ENCODE measurements at places on chromosomes 6 and 20.

DNA sequence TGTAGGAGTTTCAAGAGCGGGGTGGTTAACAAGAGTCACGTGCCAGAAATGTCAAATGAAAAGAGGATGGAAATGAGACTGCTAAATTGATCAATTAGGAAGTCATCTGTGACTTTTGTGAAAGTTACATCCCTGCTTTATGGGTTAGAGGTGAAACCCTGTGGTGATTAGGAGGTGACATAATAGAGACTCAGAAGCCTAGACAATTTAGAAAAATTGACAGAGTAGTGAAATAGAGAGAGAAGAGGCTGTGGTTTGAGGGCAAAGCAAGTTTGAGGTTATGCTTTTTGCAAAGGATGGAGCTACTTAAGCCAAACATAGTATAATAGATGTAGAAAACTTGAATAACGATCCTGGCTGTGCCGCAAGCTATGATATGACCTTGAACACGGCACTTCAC lies 71.8 kb downstream of the IMPG1 start:
- DNase-seq: no peak

- no peak for DNase-seq
Observed at GRCh38 chr20:16411361-16411760, 161.9 kb downstream of the KIF16B start.

GRCh38 chr6:110628330-110628729 lies 151.9 kb upstream of the SLC22A16 start:
- DNase-seq: no peak

DNA sequence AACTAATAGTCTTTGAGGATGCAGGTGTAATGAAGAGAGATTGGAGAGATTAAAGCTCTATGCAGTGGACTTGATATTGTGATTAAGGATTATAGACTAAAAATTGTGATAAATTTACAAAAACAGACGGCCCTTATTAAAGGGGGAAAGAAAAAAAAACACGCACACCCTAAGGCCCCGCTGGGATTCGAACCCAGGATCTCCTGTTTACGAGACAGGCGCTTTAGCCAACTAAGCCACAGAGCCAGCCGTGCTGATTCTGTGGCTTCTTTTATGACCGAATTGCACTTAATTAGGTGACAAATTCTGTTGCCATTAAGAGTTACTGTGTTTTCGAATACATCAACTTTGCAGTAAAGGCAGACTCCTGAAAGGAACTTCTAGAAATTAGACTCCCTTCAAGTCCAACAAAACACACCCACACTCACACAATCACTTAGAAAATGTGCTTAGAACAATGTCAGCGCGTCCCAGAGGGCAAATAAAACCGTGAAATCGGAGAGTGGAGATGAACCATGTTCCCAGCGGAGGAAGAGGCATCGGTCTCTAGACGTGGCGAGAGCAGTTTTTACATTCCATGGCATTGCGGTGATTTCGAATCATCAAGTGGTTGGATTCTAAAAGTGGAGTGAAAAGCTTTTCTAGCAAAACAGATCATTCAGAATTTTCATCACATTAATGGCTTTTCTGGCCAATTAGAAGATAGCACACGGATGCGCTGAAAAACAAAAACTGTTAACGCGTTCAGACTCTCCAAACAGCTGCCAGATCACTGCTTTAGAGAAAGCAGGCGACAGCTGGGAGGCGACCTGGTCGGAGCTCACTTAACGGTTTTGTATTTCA lies 122.6 kb downstream of the GPX5 start:
- peak; percentile 88 for DNase-seq

DNA sequence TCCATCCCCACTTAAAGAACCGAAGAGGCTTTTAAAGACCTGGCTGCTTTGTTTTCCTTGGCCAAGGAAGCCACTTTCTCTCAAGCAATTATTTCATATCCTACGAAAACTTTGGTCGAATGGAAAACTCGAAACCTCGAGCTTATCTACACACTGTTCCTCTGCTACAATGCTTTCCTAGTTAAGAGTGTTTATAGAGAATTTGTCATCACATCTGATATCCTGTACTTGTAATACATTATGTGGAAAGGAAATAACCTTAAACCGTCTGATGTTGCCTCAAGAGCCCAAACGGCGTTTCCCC lies 28.1 kb downstream of the TFAP2B start:
- no peak for DNase-seq

DNA sequence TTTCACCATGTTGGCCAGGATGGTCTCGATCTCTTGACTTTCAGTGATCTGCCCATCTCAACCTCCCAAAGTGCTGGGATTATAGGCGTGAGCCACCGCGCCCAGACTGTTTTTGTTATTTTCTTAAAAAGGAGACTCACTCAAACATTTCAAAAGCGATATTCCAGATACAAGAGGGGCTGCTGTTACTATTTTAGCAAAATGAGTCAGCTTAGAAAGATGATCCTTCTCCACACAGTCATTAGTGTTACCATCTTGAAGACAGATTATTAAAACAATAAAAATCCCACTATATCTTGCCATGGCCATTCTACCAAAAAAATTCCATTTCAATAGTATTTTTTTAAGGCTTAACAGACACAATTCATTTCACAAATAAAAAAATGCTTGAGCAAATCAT lies 102.8 kb downstream of the PREP start:
- no peak for DNase-seq

- DNase-seq: peak; percentile 50
Observed at GRCh38 chr6:31791324-31792089, 4.0 kb downstream of the VARS1 start.

DNA sequence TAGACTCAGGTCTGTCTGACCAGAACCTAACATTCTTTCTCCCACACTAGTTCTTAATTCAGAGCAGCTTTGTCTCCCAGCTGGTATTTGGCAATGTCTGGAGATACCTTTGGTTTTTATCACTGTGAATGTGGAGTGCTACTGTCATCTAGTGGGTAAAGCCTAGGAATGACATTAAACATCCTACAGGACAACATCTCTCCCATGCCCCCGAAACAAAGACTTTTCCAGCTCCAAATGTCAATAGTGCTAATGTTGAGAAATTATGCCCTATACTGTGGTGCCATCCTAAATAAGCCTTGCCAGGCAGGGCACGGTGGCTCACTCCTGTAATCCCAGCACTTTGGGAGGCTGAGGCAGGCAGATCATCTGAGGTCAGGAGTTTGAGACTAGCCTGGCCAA lies 4.2 kb upstream of the TTPAL start:
- no peak for DNase-seq

GRCh38 chr20:16123623-16124022 lies 449.6 kb downstream of the KIF16B start:
- no peak for DNase-seq

DNA sequence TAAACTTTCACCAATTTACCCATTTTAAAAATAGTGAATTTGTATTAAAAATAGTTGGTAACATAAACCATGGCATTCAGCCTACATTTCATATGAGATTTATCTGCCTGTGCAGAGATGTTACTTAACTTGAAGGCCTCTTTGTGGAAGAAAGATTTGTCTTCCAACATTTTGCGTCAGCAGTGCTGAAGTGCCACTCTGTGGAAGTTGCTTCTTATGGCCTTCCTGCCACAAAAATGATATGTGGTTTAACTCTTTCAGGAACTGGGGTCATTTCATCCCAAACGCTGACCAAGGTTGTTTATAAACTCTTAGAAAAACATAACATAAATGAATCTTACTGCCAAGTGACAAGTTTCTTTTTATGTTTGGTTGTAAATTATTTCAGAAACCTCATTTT lies 246.8 kb downstream of the ARID1B start:
- no peak for DNase-seq

DNA sequence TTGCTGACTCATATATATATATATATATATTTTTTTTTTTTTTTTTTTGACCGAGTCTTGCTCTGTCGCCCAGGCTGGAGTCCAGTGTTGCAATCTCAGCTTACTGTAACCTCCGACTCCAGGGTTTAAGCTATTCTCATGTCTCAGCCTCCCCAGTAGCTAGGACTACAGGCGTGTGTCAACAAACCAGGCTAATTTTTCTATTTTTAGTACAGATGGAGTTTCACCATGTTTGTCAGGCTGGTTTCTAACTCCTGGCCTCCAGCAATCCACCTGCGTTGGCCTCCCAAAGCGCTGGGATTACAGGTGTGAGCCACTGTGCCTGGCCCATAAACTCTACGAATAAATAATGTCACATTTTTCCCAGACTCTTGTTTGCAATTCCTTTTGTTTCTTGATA lies 4.8 kb downstream of the LRP11 start:
- DNase-seq: no peak

DNA sequence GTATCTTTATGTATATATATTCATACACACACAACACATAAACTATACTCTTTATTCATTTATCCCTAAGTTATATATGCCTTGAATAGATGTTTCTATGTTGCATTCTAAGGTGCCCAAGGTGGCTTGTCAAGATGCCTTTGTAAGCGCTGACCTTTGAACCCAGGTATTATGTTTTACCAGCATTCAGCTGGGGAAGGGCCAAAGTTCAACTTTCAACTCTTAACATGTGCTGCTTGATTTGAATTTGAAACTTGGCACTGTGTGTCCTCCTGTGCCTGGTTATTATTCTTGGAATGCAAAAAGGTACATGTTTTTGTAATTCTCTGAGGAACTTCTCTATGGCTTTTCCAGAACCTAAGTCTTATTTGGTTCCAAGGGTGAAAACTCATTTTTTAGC lies 146.5 kb downstream of the EDN1 start:
- DNase-seq: no peak

DNA sequence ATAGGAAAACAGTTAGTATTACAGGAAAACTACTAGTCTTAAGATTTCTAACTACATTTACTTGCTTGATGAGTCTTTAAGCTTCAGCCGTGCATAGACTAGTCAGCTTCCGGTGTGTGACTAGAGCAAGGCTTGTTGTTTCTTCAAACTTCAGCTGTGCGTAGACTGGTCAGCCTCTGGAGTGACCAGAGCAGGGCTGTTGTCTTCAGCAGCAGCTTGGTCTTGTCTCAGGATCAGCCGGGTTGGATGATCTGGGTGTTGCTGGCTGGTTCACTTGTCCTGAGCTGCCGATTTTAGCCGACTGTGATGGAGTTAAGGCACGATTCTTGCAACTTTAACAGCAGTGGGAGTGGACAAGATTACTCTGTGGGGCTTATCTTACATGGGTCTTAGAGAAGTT lies 44.7 kb downstream of the HLA-C start:
- no peak for DNase-seq

DNA sequence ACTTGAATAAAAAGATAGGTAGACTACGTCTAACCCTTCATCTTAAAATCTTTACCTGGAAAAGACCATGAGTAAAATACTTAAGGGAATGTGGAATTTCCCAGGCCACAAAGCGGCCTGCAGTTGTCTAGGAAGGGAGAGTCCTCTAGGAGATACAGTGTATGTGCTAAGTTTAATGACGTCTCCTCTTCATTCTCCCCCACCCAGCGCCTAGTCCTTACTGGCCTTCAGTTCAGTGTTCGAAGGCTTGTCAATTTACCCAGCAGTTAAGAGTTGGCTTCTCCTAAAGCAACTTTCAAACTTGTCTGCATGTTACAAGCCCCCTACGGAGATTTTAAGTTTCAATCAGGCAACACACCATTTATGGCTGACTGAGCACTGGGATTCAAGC lies 35.2 kb downstream of the HFE start:
- DNase-seq: no peak

DNA sequence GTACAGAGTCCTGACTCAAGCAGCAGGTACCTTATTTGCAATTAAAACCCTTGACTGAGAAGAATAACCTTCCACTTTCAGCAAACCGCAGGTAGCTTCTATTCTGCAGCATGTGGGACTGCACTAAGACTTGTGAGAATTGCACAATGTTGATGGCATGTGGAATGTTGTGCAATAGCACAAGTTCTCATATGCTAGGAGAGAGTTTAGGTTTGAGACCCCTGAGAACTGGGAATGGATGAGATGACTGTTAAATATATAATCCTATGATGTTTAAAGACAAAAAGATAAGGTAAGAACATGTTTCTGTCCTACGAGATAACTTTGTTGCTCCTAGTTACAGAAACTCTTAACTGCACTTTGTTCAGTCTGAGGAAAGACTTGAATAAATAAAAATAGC lies 194.6 kb downstream of the OTOR start:
- DNase-seq: no peak

DNA sequence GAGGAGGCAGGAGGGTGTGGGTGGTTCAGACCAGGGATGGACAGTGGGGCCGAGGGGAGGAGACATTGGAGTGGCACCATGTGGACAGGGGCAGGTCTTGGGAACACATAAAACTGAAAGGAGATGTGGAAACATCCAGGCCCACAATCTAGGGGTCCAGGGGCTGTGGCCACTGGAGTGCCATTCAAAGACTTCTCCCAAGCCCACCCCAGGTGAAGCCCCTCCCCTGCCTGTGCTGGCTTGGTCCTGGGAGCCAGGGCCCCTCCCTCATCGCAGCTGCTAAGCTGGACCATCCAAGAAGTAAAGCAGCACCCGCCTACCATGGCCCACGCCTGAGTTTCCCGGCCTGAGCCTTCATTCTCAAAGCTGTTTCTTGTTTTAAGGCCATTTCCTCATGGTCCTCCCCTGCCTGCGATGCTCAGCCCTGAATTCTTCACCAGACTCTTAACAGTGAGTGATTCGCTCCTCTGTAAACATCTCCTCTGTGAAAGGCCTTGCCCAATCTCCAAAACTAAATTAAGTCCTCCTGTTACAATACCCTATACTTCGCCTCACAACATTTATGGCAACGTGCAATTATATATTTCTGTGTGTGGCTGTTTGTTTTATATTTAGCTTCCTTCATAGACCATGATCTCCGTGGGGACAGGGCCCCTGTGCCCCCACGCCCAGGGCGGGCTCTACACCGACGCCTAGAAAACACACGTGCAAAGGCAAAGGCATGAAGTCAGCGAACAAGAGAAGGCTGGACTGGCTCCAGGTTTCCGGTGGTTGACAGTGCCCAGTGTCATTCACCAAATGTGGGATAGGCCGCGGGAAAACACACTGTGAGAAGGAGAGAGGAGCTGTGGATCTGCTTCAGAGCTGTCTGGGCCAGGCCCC lies 267.8 kb downstream of the ERMARD start:
- no peak for DNase-seq

DNA sequence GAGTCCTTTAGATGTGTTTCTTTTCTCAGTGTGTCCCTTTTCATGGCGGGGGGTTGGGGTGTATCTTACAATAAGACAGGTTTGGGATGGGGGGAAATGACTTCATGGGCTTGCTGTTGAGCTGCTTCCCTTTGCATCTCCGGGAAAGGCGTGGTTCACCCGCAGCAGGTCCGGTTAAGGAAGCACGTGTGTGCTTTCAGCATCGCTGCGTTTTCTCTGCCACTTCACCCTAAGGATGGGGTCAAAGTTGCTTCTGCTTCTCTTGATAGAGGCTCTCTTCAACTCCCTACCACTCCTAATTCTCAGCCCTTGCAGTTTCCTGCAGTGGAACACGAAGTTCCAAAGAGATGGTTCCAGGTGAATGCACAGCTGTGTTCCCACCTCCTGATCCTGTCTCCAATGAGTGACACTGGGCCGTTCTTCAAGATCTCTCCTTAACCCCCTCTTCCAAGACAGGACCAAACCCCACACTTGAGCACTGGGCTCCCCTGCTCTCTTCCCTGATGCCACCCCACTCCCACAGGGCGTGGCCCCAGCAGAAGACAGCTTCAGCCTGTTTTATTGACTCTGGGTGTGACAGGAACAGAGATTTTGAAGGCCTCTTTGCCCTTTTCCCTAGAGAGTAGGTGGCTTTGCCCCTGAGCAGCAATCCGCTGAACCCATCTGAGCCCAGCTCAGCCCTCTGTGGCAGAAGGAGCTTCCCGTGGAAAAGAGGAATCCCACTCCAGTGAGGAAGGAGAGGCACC lies 85.2 kb downstream of the PLEKHG1 start:
- DNase-seq: no peak
